ENCODE measurements at places on chromosomes 1 and 21. TPM values are rescaled to one million over a fixed set of nuclear protein-coding genes. Genes with fewer than 3 reads are reported as not detected.

Gene RIPPLY3
- not detected for total RNA-seq

Gene TMEM222
- total RNA-seq = 31.4 TPM

Gene FMN2
- 8.1 TPM for total RNA-seq

Gene PRDM16
- 11.3 TPM for total RNA-seq
